Ovary (tissue), 10 donors: ENCODE measurements at places on chromosomes 1 and 21.

DNA sequence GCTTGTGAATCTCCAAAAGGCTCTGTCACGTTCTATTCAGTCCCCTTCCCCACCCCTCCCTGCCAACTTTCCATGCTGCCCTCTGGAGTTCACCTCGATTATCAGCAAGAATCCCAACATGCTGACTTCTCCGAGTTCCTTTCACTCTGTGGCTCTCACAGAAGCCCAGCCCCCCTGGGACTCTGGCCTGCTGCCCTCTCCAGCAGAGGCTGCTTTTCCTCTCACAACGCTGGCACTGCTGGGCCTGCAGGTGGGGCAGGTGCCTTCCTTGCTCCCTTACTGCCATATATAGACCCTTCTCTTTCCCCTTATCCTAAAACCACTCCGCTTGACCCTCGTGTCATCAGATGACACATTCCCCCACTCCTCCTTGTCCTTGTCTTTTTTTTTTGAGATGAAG is 10.2 kb upstream of the RNF186 start:
- no peak for DNase-seq

DNA sequence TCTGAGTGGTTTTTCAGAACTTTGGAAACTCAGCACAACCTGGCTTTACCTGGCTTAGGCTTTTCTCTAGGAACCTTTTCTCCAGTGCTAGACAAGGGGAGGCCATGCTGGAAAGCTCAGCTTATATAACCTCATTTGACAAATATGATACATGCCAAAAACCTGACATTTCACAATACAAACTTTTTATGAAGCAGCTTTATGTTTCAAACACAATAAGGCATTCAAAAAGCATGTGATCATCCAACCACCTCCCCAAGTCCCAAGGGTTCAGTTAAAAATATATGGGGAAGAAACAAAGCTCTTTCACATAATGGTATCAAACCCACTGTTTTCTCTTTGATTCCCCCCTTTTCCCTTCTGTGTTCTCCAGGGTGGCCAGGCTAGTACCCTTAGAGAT is 63.7 kb downstream of the ZC3H11B start:
- no peak for DNase-seq

GRCh38 chr1:232038706-232039677 is 412.4 kb downstream of the DISC1 start:
- no peak for DNase-seq

DNA sequence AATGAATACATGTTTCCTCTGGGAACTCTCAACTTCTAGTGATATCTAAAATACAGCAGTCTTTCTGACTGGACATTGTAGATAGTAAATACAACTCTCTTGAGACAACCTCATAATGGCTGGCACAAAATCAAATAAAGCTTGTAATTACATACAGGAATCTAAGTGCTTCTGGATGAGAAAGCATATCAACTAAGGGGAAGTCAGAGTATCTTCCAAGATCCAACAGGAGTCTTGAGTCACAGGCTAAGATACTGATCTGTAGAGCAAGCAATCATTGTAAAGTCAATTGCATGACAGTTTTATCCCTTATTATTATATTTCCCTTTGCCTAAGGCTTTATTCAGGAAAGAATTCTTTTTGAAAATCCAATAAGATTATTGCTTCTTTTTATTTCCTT is 249.9 kb downstream of the LRRIQ3 start:
- no peak for DNase-seq

DNA sequence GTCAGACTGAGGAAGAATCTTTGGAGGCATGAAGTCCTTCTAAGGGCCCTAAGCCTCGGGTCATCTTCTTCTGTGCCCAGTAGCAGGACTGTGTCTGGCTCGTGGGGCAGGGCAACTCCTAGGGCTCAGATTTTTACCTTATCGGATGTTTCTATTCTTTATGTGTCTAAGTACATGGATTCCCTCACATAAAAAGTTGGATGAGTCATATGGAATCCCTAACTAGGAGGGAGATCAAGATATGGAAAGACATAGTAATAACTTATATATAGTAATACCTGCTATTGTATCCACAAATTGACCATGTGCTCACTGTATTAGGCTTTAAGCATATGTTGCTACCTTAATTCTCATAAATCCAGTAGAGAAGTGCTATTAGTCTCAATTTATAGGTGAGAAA is 364.5 kb upstream of the CAMK1G start:
- DNase-seq: no peak

DNA sequence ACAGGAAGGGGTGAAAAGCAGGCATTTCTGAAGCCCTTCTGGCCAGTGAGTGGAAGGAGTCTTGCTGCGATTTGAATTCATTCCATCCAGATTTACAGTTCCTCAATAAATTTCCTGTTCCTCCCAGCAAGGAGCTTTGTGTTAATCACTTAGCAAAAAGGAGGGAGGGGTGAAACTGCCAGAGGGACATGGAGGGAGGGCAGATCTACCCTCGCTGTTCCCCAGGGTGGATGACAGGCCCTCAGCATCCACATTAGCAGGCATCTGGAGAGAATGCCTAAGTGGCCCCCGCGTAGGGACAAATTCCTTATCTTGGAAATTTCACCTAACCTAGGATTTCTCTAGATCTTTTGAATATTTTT is 1.2 kb downstream of the ETV3 start:
- DNase-seq: no peak

DNA sequence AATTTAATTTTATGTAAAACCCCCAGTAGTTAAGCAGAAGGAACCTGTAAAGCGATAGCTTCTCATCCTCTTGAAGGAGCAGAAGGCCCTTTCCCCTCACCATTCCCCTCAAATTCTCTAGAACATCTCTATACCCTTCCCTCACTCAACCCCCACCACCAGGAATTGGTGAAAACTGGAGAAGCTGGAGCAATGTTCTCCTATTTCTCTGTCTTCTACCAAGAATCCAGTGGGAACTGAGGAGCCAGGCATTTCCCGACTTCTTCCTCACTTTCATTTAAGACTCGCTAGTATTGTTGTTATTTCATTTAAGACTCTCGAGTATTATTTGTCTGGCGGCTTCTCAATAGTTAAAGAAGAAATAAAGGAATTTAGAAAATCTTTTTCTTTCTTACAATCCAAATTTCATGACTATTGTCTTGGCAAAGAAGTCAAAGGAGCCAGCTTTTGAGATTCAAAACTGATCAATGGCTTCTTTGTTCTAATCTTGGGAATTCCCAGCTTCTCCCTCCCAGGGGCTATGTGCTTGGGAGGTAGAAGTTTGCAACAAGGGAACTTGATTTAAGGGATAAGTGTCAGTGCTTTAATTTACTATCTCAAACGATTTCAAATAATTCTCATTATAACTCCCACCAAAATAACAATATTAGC is 253.3 kb upstream of the ADGRL2 start:
- DNase-seq: no peak

DNA sequence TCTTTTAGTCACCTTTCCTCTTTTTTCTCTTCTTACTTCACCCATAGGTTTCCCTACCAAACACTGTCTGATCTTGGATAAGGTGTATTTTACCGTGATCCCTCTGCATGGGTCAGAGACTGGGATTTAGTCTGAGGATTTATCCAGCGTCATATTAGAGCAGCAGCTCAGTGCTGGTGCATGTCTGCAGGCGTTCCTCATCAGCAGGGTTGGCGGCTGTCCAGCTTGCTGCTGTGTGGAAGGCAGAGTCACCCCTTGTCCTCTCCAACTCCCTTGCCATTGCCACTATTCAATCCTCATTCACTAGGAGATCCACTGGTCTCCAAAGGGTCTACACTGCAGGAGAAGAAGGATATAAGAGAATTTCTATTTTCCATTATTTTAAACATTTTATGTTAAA is 7.3 kb upstream of the FAM78B start:
- DNase-seq: no peak

DNA sequence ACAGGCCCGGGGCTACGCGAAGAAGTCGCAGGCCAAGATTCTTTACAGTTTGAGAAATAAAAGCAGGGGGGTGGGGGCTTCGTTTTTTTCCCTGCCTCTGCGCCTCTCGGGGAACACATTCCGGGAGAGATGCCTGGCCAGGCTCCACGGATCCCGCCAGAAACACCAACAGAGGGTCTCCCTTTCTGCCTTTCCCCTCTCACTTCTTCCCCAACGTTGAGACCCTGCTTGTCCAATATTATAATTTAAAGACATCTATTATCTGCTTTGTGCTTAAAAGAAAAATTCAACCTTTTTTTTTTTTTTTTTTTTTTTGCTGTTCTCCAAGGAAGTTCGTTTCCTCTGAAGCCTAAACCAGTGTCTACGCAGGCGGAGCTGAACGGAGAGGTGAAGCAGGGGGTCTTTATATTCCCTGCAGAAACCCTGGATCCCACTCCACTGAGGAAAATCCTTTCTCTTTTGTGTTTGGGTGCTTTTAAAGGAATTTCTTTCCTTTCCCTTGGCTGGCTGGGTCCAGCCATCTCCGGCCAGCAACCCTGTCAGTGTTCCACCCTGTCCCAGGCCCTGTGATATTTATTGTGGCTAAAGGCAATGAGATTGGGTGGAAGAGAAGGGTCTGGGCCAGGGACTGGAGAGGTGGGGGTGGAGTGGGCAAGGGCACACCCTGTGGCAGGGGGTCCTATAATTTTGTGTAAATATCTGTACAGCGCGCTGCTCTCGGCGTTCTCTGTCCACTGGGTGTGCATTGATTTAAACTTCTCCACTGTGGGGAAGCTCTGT is 2.2 kb downstream of the FOXD2 start:
- DNase-seq: no peak

DNA sequence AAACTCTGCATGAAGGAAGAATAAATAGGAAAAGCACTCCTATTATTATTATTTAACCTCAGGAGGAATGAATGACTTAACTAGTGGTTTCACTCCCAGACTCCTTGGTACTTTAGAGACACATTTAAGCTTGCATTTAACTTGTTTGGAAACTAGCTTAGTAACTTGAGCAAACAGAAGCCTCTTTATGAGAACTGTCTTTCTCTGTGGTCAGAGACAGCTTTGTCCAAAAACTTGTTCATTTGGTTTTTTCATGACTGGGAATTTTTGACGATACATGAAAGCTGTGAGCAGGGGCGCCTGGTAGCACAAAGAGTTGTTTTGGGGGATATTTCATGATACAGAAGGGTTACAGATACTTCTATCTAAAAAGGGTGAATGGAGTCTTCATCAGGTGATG is 33.6 kb upstream of the VTCN1 start:
- DNase-seq: no peak

DNA sequence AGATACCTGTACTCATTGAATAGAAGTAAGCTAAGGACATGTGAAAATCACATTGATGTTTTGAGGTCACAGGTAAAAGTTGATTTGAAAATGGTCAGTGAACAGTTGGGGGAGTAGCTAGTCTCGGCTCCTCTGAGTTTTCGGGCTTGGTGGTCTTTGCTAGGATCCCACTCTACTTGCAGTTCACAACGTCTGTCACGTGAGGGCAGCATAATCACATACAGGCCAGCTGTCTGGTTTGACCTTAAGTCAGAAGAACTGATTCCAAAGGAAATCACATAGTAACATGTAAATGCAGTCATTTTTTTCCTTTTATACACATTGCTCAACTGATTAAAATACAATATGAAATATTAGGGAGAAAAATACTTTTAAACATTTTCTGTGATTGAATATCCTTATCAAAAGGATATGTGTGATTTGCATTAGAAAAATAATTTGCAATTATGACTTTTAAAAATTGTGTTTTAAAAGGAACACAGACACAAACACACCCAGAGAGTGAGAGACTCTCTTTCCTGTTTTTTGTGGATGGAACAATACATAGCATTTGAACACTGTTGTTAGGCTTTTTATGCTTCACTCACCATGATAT is 21.8 kb upstream of the PDC start:
- DNase-seq: peak; percentile 60

GRCh38 chr1:244224487-244225430 is 173.7 kb downstream of the ZBTB18 start:
- DNase-seq: no peak

DNA sequence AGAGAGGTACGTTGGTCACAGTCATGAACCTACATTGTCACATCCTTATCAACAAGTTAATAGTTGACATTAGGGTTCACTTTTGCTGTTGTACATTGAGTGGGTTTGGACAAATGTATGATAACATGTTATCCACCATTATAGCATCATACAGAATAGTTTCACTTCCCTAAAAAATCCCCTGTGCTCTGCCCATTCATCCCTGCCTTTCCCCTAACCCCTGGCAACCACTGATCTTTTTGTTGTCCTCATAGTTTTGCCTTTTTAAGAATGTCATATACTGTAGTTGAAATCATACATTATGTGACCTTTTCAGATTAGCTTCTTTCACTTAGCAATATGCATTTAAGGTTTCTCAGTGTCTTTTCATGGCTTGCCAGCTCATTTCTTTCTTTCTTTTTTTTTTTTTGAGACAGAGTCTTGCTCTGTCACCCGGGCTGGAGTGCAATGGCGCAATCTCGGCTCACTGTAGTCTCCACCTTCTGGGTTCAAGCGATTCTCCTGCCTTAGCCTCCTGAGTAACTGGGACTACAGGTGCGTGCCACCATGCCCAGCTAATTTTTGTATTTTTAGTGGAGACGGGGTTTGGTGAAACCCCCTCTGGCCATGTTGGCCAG is 50.6 kb downstream of the UCK2 start:
- DNase-seq: no peak

DNA sequence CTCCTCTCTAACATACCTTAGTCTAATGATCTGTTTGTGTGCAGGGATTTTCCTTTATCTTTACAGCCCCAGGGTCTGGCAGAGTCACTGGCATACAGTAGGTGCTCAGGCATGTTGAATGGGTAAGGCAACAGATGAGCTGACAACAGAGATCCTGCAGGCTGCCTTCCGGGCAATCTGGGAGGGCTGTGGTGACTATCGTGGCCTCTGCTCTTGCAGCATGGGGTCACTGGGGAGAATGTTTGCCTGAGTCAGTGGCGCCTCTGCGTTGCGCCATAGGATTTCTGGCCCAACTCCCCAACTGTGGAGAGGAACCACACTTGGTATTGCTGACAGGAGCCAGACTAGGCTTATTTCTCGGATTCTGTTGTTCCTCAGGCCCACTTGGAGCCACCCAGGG is 93.8 kb downstream of the LAMC2 start:
- no peak for DNase-seq

- DNase-seq: no peak
These were observed 176.7 kb downstream of the OLFM3 start for GRCh38 chr1:101820071-101820470.

DNA sequence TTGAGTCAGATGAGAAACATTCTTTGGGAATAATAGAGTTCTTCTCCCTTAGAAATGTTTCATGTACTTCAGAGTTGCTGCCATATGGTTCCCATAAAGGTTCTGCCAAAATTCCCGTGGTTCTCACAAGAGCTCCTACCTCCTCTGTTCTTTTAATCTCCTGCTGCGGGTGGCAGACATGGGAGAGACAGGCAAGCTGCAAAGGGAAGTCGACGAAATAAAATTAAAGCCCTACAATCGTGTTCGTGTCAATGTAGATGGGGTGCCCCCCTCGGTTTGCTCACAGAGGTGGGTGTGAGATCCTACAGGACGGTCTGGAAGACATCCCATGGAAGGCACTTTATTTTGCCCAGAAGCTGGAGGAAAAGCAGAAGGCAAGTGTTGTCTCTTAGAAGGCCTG is 276.0 kb downstream of the RWDD3 start:
- no peak for DNase-seq

DNA sequence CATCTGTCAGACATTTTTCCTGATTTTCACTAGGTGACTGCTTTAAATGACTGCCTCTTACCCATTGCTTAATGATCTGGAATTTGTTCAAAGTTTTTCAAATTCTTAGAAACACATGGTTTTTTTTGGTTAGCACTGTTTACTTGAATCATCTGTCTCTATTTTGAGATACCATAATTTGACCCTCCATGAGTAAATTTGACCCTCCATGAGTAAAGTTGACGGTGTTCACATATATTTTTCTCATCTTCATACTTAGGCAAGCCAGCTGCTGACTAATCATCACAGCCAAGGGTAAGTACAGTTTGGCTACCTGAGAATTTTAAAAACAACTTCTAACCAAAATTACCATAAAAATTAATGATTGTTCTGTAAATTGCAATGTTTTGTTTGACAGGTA is 586.5 kb downstream of the PTBP2 start:
- DNase-seq: no peak
